ENCODE measurements at places on chromosomes 16 and 17. TPM values are rescaled to one million over a fixed set of nuclear protein-coding genes. Genes with fewer than 3 reads are reported as not detected.

CLEC19A gene
- total RNA-seq = not detected

CBFA2T3 gene
- 11.0 TPM for total RNA-seq

SDR42E2 gene
- not detected for total RNA-seq

CCL5 gene
- 0.48 TPM for total RNA-seq

SLC35B1 gene
- 54.5 TPM for total RNA-seq

ZFPM1 gene
- 14.6 TPM for total RNA-seq

KRT31 gene
- total RNA-seq = not detected

PITPNC1 gene
- 13.1 TPM for total RNA-seq

ACSF3 gene
- total RNA-seq = 25.5 TPM

EPX gene
- not detected for total RNA-seq

ZNF785 gene
- 11.8 TPM for total RNA-seq

TMEM238L gene
- total RNA-seq = not detected

AGRP gene
- not detected for total RNA-seq

CDK10 gene
- total RNA-seq = 69.1 TPM

KCNG4 gene
- not detected for total RNA-seq

- no peak for DNase-seq
Observed at GRCh38 chr17:79246225-79247190, 171.9 kb downstream of the ENGASE start.

GRCh38 chr16:70162041-70162451 lies 11.5 kb upstream of the CLEC18C start:
- DNase-seq = no peak

- peak; percentile 36 for DNase-seq
Observed at GRCh38 chr17:77332034-77332971, 191.5 kb downstream of the SEC14L1 start.

- DNase-seq = no peak
Observed at GRCh38 chr17:20278805-20279204, 188.5 kb downstream of the LGALS9B start.

DNA sequence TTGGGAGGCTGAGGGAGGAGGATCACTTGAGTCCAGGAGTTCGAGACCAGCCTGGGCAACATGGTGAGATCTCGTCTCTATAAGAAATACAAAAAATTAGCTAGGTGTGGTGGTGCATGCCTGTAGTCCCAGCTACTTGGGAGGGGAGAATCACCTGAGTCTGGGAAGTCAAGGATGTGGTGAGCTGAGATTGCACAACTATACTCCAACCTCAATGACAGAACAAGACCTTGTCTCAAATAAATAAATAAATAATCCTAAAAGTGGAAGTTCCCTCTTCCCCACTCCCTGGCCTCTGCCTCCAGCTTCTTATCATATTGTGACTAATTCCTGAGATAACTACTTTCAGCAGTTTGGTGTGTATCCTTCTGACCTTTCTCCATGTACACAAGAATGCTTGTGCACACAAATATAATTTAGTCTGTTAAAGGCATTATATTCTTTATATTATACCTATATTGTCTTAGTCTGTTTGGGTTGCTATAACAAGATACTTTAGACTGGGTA lies 23.5 kb upstream of the DNAJA2 start:
- no peak for DNase-seq

DNA sequence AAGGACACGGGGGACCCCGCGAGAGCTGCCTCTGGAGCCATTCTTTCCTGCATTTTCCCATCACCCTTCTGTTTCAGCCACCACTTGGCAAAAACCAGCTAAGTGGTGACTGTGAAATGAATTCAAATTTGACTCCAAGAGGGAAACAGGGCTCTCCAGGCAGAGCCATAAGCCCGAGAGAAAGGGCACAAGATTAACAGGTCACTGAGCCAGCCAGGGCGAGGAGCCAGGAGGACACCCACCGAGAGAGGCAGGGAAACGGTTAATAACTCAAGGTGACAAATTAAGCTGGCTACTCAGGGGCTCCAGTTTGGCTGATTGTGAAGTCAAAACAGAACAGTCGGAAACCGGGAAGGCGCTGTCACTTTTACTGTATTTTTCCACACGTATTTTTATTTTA lies 67.8 kb upstream of the SOX9 start:
- DNase-seq = no peak

GRCh38 chr17:56887552-56888467 lies 26.0 kb downstream of the TRIM25 start:
- DNase-seq = no peak

GRCh38 chr17:49581648-49581998 lies 6.0 kb downstream of the NXPH3 start:
- no peak for DNase-seq

DNA sequence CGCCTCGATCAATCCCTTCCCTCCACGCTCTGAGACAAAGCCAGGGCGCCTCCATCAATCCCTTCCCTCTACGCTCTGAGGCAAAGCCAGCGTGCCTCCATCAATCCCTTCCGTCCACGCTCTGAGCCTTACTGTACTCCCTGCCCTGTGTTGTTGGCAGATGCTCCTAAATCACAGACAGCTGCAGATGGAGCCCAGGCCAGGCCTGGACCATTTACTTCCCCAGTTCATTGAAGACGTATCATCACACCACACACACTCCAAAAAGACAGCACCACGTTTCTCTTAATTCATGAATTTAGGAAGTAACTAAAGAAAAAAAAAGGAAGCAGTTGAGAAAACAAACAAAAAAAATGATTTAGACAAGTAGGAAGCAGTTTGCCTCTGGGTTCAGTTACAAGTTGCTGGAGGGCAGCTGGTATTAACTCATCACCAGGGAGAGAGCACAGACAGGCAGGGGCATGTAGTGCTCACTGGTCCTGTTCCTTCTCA lies 7.4 kb upstream of the CD300LD start:
- DNase-seq = no peak

DNA sequence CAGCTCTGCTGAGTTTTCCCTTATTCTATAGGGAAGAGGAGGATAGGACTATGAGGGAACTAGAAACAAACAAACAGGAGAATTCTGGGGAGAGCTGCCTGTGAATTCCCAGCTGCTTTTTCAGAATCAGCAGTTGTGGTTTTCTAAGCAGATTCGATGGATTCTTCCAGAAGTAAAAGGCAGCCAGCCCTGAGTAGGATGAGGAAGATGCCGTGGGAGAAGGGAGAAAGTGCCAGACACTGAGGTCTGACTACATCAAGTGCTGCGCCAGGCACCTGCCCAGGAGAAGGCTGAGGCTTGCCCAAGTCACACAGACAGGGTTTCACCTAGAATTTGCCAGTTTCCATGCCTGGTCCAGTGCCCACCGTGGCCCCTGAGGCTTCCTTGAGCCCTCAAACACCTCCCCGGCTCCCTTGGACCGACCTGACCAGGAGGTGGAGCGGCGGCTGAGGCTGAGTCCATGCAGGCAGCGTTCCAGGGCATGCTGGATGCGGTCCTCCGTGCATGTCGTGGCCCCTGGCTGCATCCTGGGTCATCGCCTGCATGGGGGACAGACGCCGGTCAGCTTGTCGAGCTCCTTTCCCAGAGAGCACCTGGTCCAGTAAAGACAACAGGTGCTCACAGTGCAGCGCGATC lies 43.6 kb upstream of the PIK3R6 start:
- DNase-seq = no peak

DNA sequence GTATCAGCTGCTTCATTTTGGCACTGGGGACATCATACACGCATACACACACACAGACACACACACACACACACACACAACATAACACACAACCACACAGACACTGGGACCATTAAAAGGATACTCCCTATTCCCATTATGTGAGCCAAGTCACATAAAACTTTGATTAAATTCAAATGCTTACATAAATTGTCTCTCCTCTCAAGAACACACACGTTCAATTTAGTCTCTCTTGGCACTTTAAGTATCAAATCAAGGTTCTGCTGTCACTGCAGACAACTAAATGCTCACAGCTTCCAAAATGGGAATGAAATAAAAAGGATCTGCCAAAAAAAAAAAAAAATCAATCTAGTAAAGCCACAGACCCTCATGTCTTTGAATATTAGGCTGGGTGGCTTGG lies 184.9 kb downstream of the RBFOX1 start:
- no peak for DNase-seq

DNA sequence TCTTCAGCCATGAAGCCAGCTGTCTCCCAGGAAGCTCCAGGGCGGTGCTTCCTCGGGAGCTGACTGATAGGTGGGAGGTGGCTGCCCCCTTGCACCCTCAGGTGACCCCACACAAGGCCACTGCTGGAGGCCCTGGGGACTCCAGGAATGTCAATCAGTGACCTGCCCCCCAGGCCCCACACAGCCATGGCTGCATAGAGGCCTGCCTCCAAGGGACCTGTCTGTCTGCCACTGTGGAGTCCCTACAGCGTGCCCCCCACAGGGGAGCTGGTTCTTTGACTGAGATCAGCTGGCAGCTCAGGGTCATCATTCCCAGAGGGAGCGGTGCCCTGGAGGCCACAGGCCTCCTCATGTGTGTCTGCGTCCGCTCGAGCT lies 14.1 kb downstream of the STH start:
- DNase-seq = no peak

DNA sequence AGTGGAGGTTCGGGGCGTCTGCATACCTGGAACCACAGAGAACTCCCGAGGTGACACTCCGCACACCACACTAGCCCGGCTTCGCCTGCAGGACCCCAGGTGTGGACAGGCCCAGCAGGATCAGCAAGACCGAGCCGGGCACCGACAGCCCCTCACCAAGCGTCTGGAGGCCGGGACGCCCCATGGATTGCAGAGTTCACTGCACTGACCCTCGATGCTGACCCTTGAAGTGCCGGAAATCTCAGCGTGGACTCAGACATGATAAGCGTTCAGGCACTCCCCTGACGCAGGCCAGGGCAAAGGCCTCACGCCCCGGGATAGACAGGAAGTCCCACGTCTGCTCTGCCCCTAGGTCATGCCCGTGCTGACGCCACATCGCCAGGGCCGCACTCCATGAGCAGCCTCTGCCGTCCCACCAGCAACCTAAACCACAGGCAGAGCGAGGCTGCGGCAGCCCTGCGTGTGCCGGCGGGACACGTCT lies 26.0 kb downstream of the ACSF3 start:
- DNase-seq = no peak

- DNase-seq = no peak
Observed at GRCh38 chr17:78479369-78479768, 97.8 kb downstream of the DNAH17 start.

GRCh38 chr17:39716073-39716818 lies 14.1 kb downstream of the MIEN1 start:
- DNase-seq = no peak

DNA sequence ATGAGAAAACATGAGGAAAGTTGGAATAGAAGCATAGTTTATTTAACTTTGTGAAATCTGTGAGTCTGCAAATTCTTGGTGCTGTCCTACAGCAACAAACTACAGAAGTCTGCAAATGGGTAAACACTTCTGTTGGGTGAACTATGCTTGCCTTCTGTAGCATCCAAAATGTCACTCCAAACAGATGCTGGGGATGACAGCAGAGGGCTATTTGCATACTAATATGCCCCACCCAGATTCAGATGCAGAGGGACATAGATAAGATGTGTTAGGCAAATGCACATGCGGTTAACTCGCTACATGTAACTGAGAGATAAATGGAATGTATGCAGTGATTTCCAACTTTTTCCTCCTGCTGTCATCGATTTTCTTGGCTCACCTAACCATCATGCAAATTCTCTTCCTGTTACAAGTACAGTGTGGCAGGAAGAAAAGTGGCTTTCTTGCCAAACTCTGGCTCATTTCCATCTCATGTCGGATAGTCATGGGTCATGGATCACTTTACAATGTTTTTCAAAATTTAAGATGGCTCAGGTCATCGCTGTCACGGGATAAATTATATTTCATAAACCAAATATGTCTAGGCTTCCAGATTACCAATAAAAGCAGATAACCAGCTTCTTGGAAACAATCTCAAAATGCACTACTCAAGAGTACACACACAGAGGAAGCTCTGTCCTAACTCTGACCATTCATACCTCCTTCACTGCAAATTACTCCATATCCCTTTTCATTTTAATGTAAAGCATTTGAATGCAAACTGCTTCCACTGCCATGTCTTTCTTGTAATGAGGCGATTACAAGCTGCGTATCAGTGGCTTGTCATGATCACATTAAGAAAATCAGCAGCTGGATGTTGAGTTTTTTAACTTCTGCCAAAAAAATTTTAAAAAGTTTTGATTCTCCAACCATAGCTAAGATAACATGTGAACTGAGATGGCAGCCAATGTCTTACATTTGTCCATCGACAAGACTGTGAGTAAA lies 47.7 kb downstream of the ADAMTS18 start:
- DNase-seq = no peak

DNA sequence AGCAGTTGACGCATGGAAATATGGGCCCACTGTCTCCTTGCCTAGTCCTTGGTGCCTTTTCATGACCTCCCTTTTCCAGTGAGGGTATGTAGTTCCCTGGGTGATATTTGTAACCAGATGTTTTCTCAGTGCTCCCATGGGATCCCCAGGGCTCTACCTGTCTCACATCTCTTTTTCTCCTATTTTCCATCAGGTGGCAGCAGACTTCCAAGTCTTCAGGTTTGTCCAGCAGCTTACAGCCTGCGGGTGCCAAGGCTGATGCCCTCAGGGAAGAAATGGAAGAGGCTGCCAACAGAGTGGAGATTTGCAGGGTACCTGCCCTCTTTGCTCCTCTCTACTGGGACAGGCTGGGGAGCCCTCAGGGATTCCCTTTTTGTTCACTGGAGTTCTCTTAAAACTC lies 89.1 kb downstream of the ELAC2 start:
- DNase-seq = peak; percentile 48

DNA sequence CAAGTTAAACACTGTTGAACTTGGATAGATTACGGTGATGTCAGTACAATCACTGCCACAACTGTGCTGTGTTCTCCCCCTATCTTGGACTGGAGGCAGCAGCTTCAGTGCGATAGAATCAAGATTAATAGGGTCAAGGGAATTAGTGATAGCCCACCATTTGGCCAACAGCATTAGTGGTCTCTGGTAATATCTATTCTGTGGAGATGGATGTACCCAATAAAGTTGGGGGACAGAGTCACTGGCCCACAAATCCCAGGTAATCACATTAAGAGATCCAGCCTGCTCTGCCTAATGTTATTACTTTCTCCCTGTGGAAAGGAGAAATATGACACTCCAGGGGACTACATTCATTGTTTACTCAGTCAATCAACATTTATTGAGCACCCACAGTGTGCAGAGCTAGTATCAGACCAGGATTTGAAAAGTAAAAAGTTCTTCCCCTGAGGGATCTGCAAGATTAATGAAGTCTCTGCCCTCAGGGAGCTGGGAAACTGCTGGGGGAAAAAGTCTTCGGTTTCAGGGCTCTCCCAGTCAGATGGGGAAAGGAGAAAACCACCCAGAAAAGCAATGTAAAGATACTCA lies 23.6 kb upstream of the ATP5MC1 start:
- no peak for DNase-seq

GRCh38 chr16:22240023-22240710 lies 34.1 kb downstream of the EEF2K start:
- no peak for DNase-seq

DNA sequence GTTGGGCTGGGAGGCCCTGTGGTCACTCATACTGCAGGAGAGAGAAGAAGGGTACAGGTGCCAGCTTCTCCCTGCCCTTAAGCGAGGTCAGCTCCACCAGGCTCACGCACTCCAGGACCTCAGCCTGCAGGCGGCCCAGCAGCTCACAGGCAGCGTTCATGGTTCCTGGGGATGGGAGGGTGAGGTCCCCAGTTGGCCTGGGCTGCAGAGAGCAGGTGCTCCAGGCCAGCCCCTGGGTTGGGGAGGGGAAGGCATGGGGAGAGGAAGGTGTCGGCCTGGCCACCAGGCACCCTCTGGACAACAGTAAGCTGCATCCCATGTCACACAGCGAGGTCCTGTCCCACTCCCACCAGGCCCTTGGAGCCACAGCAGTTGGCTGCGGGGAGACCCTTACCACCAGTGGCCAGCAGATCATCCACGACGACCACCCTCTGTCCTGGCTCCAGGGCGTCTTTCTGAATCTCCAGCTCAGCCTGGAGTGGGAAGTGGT lies 2.0 kb downstream of the APRT start:
- DNase-seq = no peak

- DNase-seq = no peak
Observed at GRCh38 chr17:21218831-21219380, 4.9 kb upstream of the TMEM11 start.

Measured in left lobe of liver (tissue), 2 donors.